Kidney tubule cell (primary cell): ENCODE measurements at places on chromosomes 13 and 19.
A peak's percentile ranks its signal among the peaks of the same experiment; 100 is the strongest.

- DNase-seq: no peak
These were observed at the start of gene NOTCH3 for GRCh38 chr19:15200553-15201364. Gene NOTCH3, minus strand, starts transcription at chr19:15200995. Its CDS starts 90 bp downstream, at chr19:15200905.

DNA sequence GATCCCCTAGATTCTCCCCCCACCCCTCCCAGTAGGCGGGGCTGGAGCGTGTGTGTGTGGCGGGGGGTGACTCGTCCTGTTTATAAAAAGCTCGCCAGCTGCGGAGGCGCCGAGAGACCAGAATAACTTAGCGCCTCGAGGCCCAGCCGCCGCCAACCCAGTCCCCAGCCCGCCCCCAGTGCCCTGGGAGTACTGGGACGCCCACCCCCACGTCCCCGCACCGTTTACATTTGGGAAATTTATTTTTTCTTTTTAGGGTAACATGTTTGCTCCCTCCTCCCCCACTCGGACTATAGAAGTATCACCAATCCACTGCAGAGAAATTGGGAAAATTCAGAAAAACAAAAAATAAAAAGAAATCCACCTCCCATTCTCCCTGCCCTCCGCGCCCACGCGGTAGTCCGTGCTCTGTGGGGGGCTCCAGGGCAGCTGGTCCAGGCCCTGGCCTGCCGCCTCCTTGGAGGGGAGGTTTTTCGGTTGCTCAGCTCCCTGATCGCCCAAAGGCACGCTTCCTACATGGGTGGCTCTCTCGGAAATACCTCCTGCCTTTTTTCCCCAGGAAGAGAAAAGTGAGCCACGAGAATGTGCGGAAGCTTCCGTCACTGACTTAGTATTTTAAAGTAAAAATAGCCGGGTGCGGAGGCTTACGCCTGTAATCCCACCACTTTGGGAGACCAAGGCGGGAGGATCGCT is 1.5 kb upstream of the RAB3A start:
- peak; percentile 46 for DNase-seq

DNA sequence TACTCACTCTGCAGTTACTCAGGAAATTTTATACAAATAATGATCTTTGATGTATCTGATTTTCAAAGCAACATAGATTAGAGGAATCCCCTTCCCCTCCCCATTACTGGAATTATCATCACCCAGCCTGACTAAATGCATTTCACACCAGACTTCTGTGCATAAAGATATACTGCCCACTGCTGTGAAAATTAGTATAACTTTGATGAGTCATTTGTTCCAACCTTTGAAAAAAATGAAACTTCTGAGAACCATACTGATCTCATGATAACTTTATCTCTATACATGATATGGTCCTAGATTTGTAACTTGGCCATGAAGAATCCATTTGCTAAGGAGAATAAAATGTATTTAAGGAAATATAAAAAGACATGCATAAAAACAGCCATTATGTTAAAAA is 63.9 kb downstream of the GPC6 start:
- no peak for DNase-seq

DNA sequence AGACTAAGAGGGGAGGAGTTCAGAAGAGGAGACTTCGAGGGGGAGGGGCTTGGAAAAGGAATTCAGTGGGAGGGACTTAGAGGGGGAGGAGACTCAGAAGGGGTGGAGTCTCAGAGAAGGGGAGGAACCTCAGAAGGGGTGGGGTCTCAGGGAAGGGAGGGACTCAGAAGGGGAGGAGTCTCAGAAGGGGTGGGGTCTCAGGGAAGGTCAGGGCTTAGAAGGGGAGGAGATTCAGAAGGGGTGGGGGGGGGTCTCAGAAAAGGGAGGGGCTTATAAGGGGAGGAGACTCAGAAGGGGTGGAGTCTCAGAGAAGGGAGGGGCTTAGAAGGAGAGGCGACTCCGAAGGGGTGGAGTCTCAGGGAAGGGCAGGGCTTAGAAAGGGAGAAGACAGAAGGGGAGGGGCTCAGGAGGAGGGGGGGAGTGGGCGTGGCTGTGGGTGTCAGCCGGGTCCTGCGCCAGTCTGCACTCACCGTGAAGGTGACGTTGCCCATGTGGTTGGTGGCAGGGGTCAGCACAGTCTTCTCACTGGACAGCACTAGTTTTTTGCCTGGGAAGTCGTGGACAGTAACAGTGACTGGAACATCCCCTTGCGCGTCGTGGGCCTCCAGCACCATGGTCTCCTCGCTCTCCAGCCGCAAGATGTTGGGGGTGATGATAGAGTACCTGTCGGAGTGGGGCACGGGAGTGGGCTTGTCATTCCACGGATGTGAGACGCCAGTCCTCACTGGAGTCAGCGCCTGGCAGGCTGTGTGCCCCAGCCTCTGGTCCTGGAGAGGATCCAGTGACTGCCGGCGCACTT is 1.5 kb downstream of the C3 start:
- DNase-seq: no peak

DNA sequence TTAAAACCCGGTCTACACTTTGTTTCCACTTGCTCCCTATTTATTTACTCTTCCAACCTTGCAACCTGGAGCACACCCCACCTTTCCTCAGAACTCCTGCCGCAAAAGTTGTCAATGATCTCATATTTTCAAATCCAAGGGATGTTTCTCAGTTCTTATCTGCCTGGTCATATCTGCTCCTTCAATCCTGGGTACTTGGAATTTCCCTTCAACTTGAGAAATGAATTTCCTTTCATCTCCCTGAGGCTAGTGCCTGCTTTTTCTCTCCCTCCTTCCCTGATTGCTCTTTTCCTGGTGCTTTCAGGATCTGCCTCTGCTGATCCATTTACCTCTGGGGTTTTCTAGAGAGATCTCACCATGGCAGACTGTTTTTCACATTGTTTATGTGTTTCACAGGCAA is 154.8 kb upstream of the IRS2 start:
- no peak for DNase-seq

- DNase-seq: no peak
These were observed 16.4 kb downstream of the CCDC124 start for GRCh38 chr19:17948931-17949930.

GRCh38 chr13:30301827-30302226 is 5.5 kb downstream of the KATNAL1 start:
- DNase-seq: no peak

DNA sequence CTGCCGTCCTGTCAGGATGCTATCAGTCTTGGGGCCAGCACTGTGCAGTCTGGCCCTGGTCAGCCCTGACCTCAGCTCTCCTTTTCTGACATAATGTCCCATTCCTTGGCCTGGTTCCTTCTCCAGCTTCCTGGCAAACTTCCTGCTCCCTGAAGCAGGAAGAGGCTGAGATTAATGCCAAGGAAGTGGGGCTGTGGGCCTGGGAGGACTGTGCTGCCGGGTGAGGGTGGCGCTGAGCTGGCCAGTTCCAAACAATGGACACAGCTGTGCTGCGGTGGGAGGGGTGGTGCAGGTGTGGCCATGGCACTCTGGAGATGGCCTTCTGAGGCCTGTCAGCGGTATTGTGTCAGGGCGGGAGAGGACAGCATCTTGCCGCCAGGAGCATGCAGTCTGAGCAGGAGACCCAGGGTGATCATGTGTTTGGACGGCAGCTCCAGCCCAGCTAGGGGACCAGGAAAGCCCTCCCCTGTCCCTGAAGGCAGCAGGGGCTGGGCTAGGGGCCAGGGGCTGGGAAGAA is 30.9 kb downstream of the TUBA3C start:
- DNase-seq: no peak
